ENCODE measurements at places on chromosomes 11 and 22.

DNA sequence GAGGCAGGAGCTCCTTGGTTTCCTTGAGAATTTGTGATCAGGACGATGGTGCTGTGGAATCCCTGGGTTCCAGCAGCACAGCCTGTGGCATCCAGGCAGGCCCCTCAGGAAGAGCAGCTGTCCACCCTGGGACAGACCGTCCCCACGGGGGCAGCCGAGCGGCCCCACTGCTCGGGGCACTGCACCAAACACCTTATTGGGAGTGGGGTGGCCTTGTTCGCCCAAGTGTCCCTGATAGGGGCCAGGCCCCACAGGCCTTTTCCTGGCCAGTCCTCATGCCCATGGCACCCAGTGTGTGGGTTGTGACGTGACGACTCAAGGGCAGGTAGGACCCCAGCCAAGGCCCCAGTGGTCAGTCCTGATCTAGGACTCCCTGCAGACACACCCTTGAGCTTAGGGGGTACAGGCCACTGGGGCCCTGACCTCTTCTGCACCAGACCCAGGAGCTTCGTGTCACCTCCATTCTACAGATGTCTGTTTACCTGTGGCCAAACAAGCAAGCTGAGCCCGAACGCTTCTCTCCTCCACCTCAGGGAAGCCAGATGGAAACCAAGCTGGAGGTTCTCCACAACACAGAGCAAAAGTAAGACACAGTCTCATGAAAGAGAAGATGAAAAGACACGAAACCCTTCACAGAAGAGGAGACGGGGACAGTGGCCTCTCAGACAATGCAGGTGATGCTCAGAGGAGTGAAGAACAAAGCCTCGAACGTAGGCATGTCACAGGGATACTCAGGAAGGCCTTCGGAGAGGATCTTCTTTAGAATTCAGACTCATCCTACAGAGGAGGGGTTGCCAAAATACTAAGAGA lies 1.6 kb upstream of the BRD1 start:
- DNase-seq = no peak

GRCh38 chr11:111918390-111919256 lies at the start of gene C11orf52:
Gene C11orf52, plus strand, starts transcription at chr11:111918913. Its CDS starts 60 bp downstream, at chr11:111918973.
- DNase-seq = no peak

DNA sequence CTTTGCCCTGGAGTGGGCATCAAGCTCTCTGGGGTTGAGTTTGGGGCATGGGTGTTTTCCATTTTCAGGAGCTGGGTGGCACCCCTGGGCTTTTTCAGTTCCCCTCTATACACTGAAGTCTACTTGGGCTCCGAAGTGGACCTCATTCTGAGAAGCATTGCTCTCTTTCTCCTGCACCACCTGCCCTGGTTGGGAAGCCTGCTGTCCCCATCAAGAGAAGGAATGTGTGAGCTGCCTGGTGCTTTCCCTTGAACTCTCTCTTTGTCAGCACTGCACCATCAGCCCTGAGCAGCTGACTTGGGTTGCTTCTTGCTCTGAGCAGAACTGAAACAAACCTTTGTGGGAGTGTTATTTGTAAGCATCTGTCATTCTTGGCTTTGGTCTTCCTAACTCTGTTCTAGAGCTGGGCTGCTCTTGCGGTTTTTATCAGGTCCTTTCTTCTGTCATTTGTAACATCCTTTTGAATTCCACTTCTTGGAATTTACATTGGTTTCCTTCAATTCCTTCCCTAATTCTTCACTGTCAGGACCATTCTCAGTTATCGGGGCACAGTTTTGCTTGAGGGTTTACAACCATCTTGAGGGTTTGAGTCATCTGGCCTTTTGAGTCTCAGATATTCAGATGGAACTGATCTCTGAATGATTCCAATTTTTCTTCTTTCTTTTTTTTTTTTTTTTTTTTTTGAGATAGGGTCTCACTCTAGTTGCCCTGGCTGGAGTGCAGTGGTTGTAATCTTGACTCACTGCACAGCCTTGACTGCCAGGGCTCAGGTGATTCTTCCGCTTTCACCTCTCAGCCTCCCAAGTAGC lies 20.5 kb downstream of the UBE2L3 start:
- no peak for DNase-seq

DNA sequence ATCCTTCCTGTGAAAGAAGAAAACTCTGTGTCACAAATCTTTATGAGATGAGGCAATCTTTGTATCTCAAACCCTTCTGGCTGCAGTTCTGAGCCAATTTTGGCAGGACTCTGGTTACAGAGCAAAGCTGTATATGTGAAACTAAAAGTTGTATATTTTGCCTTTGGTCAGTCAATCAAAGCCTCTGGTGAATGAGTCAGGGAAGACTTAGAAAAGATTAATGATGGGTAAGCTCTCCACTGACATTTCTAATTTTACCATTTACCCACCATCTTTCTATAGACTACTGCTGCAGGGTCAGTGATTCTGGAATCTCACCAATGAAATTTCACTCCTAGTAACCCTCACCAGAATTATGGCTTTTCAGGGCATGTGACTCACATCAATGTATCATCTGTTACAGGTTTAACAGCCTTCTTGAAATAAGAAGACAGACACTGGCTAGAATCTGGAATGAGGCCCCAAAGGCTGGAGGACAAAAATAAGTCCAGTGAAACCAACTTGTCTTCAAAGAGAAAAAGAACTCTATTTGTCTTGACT lies 43.3 kb downstream of the USP35 start:
- no peak for DNase-seq

- DNase-seq = no peak
These were observed 993.4 kb upstream of the FAT3 start for GRCh38 chr11:91231226-91231625.

GRCh38 chr11:14360976-14361375 lies 2.0 kb upstream of the RRAS2 start:
- no peak for DNase-seq

DNA sequence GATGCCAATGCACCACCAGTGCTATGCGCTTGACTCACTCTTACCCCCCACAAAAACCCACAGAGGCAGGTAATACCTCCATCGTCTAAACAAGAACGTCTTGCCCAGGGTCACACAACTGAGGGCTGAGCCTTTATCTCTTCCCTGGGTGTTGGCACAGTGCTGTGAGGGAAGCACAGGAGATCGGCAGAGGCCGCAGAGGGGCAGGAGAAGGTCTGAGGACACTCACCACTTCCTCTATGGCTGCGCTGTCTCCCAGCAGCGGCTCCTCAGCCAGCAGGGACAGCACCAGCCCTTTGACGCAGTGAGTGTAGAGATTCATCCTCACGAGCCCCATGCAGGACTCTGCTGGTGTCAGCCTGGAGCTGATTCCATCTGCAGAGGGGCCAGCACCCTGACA lies 19.9 kb downstream of the HPS4 start:
- no peak for DNase-seq

GRCh38 chr22:45334528-45334927 lies 24.8 kb downstream of the FAM118A start:
- DNase-seq = no peak

DNA sequence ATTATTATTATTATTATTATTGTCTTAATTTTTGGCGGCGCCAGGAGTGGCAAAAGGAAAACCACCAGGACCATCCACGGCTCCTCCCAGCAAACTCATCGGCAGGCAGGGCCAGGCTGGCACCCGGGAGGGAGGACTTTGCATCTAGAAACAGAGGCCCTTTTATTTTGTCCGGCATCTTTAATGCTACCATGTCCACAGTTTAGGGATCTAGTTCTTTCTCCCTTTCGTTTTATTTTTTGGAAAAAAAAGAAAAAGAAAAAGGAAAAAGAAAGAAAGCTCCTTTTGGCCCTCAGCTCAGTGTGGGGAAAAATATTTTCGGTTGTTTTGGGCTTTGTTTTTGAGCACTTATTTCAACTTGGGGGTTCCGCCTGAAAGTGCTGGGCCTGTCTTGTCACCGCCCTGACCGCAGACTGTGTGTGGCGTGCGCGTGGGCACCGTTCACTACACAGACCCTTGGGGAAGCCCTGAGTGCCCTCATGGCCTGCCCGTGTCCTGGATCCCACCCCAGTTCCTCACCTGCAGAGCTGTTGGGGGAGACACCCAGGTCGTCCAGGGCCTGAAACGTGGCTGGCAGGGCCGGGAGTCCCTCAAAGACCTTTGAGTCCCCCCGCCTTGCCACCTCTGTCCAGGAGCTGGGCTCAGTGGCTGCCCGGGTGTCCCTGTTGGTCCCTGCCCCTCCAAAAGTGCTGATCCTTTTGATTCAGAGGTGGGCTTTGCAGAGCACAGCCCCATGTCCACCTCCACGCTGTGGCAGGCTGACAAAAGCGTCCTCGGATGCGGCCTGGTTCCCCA lies 69.1 kb upstream of the PPARA start:
- peak; percentile 7 for DNase-seq

GRCh38 chr11:1504581-1505290 lies 18.2 kb upstream of the MOB2 start:
- no peak for DNase-seq
